NCI-H2171 treated with DMSO at 0.1 percent for 48 hours (cell line): ENCODE measurements at places on chromosomes 11 and 22.

- DNase-seq = no peak
Measured at GRCh38 chr11:70577948-70578347, 179.6 kb downstream of the CTTN start.

DNA sequence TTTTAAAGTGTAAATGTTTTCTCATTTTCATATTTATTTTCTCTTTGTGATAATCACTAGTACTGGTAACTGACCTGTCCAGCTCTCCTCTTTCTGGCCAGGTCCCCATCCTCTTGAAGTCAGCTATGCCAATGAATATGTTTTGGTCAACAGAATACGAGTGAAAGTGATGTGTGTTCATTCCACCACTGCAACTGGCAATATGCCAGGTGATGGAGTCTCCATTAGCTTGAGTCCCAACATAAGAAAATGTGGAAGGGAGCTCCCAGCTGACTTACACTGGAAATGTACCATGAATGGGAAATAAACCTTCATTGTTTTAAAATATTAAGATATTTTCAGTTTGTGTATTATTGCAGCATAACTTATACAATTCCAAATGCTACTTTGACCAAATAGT, 75.8 kb downstream of the CCDC34 start:
- no peak for DNase-seq

- no peak for DNase-seq
Measured at GRCh38 chr11:69295079-69295994, 1.4 kb downstream of the MYEOV start.

- no peak for DNase-seq
Measured at GRCh38 chr11:7604331-7604955, 68.9 kb downstream of the CYB5R2 start.

GRCh38 chr11:13288375-13289029, 10.9 kb downstream of the BMAL1 start:
- DNase-seq = no peak

DNA sequence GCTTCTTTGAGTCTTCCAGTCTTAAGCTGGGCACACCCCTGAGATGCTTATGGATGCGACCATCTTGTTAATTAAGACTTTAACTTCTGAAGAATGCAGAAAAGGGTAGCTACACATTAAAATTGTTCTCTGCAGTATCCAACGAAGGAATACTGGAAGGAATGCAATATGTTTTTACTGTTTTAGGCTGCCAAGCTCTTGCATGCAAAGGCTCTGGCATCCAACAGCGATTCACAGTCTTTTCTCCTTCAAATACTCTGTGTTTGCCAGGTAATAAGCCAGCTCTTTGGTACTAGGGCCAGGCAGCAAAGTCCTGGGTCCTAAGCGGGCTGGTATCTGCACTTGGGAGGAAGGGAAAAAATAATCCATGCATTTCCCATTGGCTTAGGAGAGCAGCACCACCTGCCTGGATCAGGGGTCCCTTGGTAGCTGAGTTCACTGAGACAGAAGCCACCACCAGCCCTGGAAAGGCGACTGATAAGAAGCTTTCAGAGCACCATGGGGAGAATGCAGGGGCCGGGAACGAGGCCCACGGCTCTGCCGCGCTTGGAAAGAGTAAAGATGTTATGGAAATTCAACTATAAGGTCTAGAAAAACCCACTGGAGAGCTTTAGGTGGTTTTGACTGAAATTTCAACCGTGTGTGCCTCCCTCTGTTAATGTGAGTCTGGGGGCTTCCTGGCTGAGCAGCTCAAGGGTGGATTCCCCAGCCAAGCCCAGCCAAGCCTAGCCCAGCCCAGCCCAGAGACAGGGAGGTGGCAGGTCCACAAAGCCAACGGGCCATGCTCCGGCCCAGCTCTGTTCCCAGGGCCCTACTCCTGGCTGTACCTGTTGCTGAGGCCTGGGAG, 67.0 kb upstream of the CCND1 start:
- no peak for DNase-seq

DNA sequence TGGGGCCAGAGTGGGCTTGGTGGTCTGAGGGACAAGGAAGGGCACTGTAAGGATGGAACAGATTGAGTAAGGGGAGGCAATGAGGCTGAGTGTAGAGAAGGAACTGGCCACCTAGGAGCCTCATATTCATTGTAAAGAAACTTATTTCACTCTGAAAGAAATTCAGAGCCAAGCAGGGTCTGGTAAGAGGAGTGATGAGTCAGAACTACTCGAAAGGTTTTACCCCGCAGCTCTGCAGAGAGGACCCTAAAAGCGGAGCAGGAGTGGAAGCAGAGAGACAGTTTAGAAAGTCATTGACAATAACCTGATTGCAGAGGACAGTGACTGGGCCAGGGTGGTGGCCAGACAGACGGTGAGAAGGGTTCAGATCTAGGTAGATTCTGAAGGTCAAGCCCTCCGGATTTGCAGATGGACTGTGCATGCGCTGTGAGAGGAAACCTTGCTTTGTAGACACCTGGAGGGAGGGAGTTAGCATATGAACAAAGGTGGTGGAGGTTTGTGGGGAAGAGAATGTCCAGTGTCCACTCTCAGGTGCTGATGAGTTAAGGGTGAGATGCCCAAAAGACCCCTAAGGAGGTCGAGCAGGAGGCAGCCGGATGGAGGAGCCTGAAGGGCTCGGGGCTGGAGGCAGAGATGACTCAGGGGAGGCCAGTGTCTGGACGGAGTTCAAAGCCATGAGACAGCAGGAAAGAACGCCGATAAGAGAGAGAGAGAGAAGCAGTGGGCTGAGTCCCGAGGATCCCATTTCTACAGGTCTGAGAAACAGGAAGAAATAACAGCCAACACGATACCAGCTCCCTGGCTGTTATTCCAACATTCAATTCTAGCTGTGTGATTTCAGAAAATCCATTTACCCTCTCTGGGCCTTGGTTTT, 546.0 kb downstream of the BRD1 start:
- no peak for DNase-seq

DNA sequence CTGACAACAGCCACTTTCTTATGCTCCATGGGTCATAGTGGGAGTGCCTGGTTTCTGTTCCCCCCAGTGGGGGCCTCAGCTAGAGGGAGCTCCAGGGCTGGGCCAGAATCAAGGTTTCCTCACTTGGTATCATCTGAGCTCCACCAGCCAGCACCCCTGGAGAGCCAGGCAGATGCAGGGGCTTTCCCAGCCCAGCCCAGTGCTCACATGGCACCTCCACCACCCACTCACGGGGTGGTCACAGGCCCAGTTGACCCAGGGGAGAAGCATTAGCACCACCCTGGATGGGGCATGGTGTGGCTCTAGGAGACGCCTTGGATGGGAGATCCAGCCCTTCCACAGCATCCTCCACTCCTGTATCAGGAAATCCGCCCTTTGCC, 24.1 kb upstream of the WNT7B start:
- DNase-seq = peak; percentile 4
